ENCODE measurements at places on chromosomes 16 and 17. TPM values are rescaled to one million over a fixed set of nuclear protein-coding genes. Genes with fewer than 3 reads are reported as not detected.
A peak's percentile ranks its signal among the peaks of the same experiment; 100 is the strongest.

Gene ZG16B
- total RNA-seq, result 6.1 TPM

DNA sequence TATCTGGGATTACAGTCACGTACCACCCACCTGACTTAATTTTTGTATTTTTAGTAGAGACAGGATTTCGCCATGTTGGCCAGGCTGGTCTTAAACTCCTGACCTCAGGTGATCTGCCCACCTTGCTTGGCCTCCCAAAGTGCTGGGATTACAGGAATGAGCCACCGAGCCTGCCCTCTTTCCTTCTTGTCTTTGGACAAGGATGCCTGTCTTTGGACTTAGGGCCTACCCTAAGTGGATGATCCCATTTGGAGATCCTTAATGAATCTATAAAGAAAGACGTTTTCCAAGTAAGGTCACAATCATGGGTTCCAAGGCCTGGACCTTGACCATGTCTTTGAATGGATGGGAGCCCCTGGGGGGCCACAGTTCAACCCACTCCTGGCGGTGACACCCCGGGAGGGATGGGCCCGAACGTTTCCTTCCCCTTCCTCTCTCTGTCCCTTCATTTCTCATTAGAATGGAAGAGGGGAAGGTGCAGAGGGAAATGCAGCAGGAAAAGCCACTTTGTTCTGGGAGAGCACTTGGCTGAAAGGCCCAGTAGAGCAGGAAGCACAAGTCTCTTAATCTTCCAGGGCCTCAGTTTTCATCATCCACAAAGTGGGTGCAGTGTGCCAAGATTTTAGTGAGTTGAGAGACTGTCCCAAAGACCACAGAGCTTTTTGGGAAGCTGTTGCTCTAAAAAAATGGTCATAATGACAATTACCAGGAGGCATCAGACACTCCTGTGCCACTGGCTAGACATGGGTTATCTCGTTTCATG is 353.3 kb downstream of the SEC14L1 start:
- H3K4me1 ChIP-seq, result peaks cover 5% of the 10 kb centered on the region
- H3K36me3 ChIP-seq, result peaks cover 50% of the 10 kb centered on the region
- H3K27me3 ChIP-seq, result no peaks in the 10 kb centered on the region

- no peak overlapping the region for H3K4me3 ChIP-seq
- no peak overlapping the region for H3K27ac ChIP-seq
- no peaks in the 10 kb centered on the region for H3K36me3 ChIP-seq
Observed at GRCh38 chr17:78314683-78315354, 45.1 kb downstream of the SOCS3 start.

DNA sequence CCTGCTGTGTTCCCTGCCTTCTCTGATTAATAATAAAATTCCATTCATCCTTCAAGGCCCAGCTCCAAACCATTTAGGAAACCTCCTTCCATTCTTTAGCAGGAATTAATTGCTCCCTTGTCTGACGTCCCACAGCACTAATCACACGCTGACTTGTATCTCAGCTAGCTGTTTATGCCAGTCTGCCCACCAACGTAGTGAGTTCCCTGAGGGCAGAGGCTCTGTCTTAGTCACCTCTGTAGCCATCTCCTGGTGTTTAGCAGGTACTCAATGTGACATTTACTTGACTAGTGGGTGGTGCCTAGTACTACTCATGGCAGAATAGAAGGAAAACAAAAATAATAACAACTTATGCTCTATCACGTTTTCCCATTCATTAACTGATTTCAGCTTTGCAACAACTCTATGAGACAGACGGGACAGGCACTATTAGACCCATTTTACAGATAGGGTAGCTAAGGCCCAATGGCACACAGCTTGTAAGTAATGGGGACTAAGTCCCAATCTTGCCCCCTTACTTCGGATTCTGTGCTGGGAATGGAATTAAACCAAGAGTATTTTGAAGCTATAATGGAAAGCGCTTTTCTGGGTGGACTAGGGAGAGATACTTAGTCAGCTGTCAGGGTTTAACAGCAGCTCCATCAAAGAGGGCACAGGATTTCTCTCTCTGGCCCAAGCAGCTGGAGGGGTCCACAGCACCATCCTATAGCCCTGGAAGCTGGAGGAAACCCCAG is 931 bp upstream of the WIPF2 start:
- H3K36me3 ChIP-seq, result no peaks in the 10 kb centered on the region
- H3K27ac ChIP-seq, result no peak overlapping the region
- no peaks in the 10 kb centered on the region for H3K27me3 ChIP-seq
- H3K4me1 ChIP-seq, result peaks cover 5% of the 10 kb centered on the region
- DNase-seq, result no peak
- H3K4me3 ChIP-seq, result no peak overlapping the region

GRCh38 chr16:1481906-1482835 is 6.6 kb downstream of the PTX4 start:
- H3K4me1 ChIP-seq, result no peaks in the 10 kb centered on the region
- no peaks in the 10 kb centered on the region for H3K27me3 ChIP-seq
- DNase-seq, result no peak
- no peak overlapping the region for H3K4me3 ChIP-seq
- no peaks in the 10 kb centered on the region for H3K36me3 ChIP-seq
- H3K27ac ChIP-seq, result no peak overlapping the region

GRCh38 chr17:42050393-42051012 is at the start of gene C17orf113:
Gene C17orf113 (minus strand): TSS chr17:42050601. CDS start chr17:42043376, 7,225 bp downstream.
- H3K36me3 ChIP-seq, result no peaks in the 10 kb centered on the region
- DNase-seq, result peak; percentile 66
- H3K27ac ChIP-seq, result no peak within 1 kb of the TSS
- peak within 1 kb of the TSS; percentile 52 for H3K4me3 ChIP-seq
- H3K27me3 ChIP-seq, result peaks cover 5% of the 10 kb centered on the region

DNA sequence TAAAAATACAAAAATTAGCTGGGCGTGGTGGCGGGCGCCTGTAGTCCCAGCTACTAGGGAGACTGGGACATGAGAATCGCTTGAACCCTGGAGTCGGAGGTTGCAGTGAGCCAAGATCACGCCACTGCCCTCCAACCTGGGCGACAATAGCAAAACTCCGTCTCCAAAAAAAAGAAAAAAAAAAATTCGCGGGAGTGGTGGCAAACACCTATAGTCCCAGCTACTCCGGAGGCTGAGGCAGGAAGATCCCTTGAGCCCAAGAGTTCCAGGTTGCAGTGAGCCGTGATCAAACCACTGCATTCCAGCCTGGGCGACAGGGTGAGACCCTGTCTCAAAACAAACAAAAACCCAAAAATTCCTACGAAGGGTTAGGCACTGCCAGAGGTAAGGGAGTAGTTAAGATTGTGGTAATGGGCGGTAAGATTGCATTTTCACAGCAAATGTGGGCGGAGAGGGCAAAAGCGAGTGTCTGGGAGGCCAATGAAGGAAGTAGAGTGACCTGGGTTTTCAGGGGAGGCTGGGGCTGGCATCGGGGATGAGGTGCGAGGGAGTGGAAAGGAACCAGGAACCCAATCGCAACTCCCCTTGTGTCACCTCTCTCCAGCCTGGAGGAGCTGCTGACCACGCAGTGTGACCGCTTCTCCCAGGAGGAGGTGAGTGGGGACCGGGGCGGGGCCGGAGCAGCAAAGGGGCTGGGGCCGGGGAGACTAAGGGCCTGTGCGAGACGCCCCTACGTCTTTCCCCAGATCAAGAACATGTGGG is 2.6 kb downstream of the MYL11 start:
- H3K4me3 ChIP-seq, result peak overlapping the region; percentile 5
- no peak for DNase-seq
- no peaks in the 10 kb centered on the region for H3K36me3 ChIP-seq
- no peaks in the 10 kb centered on the region for H3K27me3 ChIP-seq

DNA sequence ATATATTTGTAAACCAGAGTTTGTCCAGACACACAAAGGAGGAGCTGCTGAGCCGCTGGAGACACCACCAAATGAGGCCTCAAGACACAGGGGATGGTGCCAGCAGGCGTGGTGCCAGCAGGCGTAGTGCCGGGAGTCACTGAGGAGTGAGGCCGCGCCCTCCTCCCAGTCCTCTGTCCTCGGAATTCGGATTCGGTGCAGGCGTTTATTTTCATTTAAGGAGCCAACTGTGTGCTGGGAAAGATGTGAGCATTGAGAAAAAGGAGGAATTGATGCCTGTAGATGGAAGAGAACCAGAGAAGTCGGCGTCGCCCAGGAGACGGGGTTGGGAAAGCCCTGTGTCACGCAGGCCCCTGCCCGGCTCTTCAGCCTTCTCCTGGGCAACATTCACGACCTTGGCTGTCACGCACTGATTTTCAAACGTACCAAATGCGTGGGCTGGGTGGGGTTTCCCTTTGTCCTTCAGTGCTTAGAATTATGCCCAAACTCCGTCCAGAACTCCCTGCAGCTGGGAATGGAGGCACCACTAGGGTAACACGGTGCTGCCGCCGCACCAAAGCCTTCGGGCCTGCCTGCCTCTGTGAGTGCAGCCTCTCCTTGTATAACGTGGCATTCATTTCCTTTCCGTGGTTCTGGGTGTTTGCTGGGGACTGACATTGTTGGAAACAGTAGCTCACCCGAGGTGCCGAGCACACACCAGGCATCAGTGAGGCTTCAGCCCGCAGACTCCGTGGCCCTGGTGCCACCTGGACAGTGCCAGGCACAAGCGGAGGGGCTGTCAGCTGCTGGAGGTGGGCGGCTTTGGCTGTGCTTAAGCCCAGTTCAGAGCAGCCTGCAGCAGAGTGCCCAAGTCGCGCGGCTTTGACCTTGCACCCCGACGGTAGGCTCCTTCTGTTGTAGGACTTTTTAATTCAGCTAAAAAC is 49.0 kb upstream of the CHMP6 start:
- peak overlapping the region; percentile 72 for H3K27ac ChIP-seq

GRCh38 chr16:49195237-49195548 is 86.4 kb downstream of the CBLN1 start:
- H3K27ac ChIP-seq, result no peak overlapping the region
- H3K4me3 ChIP-seq, result no peak overlapping the region
- H3K4me1 ChIP-seq, result no peaks in the 10 kb centered on the region
- no peak for DNase-seq
- no peaks in the 10 kb centered on the region for H3K27me3 ChIP-seq

DNA sequence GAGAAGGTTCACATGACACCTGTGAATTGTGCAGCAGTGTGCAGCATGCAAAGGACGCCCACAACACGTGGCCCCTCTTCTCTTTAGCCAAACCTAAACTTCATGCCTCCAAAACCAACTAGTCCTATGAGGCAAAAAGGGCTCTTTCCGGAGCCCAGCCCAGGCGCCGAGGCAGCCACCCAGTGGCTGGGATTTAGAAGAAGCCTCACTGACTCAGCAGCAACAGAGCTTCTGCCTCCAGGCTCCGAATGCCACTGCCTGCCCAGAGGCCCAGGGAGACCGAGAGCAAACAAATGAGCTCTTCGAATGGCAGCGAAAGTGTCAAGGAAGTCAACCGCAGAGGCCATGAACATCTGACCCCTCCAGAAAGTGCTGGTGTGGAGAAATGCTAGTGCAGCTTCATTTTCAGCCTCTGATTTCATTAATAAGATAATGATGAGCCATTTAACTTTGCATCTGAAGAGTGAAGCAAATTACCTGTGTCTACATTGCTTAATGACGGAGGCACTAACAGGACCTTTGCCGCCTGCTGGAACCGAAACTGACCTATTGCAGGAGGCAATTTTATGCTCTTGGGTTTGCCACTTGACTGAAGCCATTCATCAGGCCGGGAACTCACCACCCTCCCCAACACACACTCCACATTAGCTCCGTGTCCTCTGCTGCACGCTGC is 157.7 kb upstream of the RPL38 start:
- H3K4me1 ChIP-seq, result peaks cover 5% of the 10 kb centered on the region
- no peaks in the 10 kb centered on the region for H3K27me3 ChIP-seq
- DNase-seq, result no peak
- H3K27ac ChIP-seq, result no peak overlapping the region
- no peak overlapping the region for H3K4me3 ChIP-seq
- H3K36me3 ChIP-seq, result no peaks in the 10 kb centered on the region

Gene FA2H
- total RNA-seq, result 5.9 TPM

GRCh38 chr17:60103957-60104356 is 25.2 kb upstream of the HEATR6 start:
- H3K27ac ChIP-seq, result no peak overlapping the region
- DNase-seq, result no peak
- no peak overlapping the region for H3K4me3 ChIP-seq
- no peaks in the 10 kb centered on the region for H3K4me1 ChIP-seq
- no peaks in the 10 kb centered on the region for H3K36me3 ChIP-seq

GRCh38 chr17:2691069-2691871 is 20.3 kb downstream of the CLUH start:
- no peak overlapping the region for H3K4me3 ChIP-seq
- no peaks in the 10 kb centered on the region for H3K36me3 ChIP-seq
- H3K4me1 ChIP-seq, result no peaks in the 10 kb centered on the region
- no peak overlapping the region for H3K27ac ChIP-seq
- no peak for DNase-seq

- H3K4me3 ChIP-seq, result no peak overlapping the region
- no peaks in the 10 kb centered on the region for H3K4me1 ChIP-seq
- peaks cover 7% of the 10 kb centered on the region for H3K36me3 ChIP-seq
- H3K27me3 ChIP-seq, result no peaks in the 10 kb centered on the region
Observed at GRCh38 chr16:363766-364490, 6.4 kb downstream of the MRPL28 start.

Gene CALB2
- 1.7 TPM for total RNA-seq

DNA sequence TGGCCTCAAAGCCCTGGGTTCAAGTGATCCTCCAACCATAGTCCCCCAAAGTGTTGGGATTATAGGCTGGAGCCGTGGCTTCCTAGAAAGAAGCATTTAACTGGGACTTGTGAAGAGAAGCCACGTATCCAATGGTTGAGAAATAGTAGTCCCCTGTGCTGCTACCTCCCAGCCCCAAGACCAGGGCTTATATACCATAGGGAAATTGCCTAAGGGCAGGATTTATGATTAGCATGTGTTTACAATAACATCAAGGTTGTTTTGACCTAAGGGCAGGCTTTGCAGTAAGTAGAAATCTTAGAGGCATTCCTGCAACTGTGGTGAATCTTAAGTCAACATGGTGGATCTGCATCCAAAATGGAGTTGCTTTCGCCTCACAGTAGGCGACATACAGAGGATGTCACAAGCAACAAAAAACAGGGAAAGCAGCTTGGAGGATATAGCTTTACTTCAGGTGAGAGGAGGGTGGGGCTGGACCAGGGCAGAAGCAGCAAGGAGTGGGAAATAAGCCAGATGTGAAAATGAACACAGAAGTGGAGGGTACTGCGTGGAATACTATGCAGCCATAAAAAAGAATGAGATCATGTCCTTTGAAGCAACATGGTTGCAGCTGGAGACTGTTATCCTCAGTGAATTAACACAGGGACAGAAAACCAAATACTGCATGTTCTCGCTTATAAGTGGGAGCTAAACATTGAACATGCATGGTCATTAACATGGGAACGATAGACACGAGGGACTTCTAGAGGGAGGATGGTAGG is 18.7 kb upstream of the NSMCE1 start:
- DNase-seq, result no peak
- no peak overlapping the region for H3K4me3 ChIP-seq
- H3K4me1 ChIP-seq, result peaks cover 4% of the 10 kb centered on the region
- H3K36me3 ChIP-seq, result no peaks in the 10 kb centered on the region

DNA sequence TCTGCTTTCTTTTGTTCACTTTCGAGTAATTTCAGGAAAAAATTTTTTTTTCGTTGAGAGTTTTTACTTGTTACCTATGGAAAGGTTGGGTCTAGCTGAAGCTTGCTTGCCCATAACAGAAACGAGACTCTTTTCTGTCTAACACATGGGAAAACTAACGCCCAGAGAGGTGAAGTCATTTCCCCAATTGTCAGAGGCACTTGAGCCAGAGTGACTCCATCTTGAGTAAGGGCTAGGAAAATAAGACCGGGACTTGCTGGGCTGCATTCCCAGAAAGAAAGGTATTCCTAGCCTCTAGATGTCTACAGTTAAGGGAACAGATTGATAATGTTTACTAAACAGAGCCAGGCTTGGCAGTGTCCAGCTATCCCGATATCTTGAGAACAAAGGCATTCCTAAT is 26.8 kb downstream of the PRKCB start:
- H3K27me3 ChIP-seq, result no peaks in the 10 kb centered on the region
- no peak overlapping the region for H3K4me3 ChIP-seq
- peaks cover 28% of the 10 kb centered on the region for H3K4me1 ChIP-seq
- no peaks in the 10 kb centered on the region for H3K36me3 ChIP-seq
- H3K27ac ChIP-seq, result no peak overlapping the region
- peak; percentile 19 for DNase-seq

- H3K4me1 ChIP-seq, result peaks cover 10% of the 10 kb centered on the region
- no peak overlapping the region for H3K27ac ChIP-seq
Observed at GRCh38 chr17:50360486-50361115, 12.4 kb downstream of the MRPL27 start.
